Activated CD4-positive, alpha-beta T cell treated with anti-CD3 and anti-CD28 coated beads for 4 hours (primary cell): ENCODE measurements at places on chromosomes 2 and 18.

DNA sequence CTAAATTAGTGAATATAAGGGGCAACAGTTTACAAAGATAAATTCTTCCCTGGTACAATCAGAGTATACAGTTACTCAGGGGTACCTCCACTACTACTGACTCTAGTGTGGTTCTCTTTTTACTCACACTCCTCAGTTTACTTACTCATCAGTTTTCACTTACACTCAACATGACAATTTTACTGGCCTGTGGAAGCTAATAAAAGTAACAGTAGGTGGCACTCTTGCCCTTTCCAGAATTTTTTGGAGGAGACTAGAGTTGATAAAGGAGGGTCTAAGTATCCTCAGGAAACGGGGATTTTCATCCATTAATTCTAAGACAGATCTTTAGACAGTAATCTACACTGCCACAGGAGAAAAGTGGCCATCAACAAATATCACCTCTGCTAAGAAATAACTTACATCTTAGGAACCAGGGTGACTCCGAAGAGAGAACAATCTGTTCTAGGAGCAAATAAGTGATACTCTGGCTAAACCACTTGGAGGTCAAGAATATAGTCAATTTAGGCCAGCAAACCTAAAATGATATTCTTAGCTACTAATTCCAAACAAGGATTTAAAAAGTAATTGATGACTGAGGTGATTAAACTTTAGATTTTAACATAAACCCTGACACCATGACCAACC is 61.3 kb downstream of the ATL2 start:
- DNase-seq = peak; percentile 38

GRCh38 chr2:236240228-236240990 is 23.8 kb downstream of the ASB18 start:
- no peak for DNase-seq

DNA sequence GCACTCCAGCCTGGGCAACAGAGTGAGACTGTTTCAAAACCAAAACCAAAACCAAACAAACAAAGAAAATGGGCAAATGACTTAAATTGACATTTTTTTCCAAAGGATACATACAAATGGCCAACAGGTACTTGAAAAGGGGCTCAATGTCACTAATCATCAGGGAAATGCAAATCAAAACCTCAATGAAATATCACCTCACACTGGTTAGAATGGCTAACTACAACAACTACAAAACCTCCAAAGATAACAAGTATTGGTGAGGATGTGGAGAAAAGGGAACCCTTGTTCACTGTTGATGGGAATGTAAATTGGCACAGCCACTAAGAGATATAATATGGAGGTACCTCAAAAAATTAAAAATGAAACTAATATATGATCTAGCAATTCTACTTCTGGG is 213.2 kb upstream of the HS6ST1 start:
- no peak for DNase-seq

- no peak for DNase-seq
These were observed 15.6 kb upstream of the INO80C start for GRCh38 chr18:35513181-35513936.

DNA sequence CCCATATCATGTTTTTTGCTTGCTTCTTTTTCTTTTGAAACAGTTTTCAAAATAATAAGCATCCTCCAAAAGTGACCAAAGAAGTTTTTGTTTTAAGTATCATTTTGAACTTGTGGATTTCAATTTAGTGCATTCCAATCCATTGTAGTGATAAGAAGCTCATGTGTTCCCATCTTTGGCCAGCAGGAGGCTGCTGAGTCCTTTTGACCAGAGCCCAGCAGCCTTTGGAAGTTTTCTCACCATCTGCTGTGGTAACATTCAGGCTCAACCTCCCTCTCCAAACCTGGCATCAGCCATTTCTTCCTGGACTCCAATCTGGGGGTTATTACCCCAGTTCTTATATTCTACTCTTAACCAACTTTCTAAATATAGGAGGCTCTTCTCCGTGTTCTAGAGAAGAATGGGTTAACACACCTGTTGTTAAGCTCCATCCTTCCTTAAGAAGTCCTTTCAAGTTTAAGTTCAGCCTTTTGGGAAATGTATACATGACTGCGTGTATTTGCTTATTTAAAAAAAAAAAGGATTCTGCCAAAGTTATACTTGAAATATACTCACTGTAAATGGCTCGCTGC is 39.0 kb upstream of the MAL start:
- DNase-seq = peak; percentile 29

DNA sequence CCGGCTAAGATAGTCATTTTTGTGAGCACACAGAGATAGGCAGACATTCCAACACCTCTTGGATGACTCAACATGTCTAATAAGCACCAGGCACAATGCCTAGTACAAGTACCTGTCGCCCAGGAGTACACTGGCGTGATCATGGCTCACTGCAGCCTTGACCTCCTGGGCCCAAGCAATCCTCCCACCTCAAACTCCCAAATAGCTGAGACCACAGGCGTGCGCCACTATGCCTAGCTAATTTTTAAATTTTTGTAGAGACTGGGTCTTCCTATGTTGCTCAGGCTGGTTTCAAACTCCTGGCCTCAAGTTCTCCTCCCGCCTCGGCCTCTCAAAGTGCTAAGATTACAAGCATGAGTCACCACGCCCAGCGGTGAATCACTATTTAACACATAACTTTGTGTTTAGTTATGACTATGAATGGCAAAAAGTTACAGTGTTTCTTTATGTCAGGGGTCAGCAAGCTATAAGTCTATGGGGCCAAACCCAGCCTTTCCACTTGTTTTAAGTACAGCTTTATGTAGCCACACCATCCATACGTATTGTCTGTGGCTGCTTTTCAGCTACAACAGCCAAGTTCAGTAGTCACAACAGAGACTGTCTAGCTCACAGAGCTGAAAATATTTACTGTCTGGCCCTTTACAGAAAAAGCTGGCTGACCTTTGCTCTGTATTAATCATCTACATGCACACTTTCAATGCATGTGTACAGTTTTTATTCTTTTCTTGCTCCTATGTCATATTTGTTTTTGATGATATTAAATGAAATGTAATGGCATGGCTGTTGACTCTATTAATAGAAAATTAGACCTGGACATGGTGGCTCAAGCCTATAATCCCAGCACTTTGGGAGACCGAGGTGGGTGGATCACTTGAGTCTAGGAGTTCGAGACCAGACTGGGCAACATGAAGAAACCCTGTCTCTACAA is 18.7 kb downstream of the ORC2 start:
- peak; percentile 39 for DNase-seq

- DNase-seq = no peak
These were observed 1475.7 kb upstream of the TMEFF2 start for GRCh38 chr2:193670478-193670877.

DNA sequence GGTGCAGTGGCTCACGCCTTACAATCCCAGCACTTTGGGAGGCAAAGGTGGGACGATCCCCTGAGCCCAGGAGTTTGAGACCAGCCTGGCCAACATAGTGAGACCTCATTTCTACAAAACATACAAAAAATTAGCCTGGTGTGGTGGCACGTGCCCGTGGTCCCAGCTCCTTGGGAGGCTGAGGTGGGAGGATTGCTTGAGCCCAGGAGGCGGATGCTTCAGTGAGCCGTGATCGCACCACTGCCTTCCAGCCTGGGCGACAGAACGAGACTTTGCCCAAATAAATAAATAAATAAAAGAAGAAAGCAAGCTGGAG is 91.7 kb upstream of the SEC11C start:
- no peak for DNase-seq

DNA sequence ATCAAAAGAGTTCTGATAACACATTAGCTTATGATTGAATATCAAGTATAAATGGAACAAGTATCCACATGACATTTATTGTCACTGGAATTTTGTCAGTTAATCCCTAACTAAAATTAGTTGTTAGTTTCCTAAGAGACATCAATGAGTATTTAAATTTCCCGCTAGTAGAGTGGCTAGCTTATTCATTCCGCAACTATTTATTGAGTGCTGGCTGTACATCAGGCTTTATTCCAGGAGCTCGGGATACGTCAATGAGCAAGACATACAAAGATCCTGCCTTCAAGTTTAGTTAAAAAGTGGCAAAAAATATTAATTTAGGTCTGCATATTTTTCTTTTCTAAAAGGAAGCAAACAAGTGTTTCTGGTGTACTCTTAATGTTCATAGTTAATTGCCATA is 59.3 kb downstream of the PRKRA start:
- no peak for DNase-seq

DNA sequence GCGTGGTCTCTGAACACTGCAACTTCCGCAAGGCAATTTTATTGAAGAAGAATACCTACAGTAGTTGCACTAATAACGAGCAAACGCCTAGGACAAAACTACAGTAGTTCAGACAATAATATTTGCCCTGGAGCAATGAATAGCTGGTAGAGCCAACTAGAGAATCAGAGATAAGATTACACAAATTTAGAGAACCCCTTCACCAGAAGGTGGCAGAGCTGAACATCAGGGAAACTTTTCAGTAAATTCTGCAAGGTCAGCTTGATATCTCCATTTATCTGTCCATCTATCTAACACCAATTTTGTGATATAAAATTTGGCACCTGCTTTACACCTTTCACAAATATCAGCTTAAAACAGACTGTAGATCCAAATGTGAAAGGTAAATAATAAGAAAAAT is 43.8 kb downstream of the CDH19 start:
- DNase-seq = no peak

- DNase-seq = no peak
These were observed 5.6 kb upstream of the ASB1 start for GRCh38 chr2:238420878-238421694.

DNA sequence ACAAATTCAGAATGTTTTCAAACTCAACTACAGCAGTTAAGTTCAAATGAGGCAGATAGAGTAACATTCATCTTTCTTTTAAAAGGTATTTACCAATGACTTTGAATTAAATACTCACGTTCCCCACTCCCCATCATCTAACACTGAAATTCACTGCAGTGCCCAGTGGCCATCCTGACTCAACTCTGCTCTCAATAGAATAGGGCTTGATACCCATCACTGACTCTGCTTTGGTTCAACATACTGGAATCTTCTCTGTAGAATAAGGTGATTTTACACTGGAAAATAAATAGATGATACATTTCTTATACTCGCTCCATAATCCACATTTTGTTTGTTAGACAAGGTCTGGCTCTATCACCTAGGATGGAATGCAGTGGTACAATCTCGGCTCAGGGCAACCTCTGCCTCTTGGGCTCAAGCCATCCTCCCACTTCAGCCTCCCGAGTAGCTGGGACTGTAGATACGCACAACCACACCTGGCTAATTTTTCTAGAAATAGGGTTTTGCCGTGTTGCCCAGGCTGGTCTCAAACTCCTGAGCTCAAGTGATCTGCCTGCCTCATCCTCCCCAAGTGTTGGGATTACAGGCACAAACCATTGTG is 66.4 kb downstream of the PRPF40A start:
- no peak for DNase-seq

DNA sequence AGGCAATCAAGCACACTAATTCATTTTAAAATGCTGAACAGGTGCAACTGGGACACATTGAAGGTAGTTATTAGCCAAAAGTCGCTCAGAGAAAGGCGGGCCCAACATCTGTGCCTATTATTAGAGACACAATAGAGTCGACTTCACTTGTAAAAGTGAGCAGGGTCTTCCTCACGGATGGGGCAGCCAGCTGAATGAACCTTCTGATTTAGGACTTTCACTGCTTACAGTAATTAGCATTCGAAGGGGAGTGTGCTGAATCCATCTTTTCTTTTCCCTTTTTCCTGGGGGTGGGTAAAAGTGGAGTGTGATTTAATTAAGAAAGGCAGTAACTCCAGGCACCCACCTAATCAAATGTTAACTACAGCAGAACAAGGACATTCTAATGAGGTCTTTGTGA is 677.7 kb downstream of the DCDC2C start:
- DNase-seq = no peak

DNA sequence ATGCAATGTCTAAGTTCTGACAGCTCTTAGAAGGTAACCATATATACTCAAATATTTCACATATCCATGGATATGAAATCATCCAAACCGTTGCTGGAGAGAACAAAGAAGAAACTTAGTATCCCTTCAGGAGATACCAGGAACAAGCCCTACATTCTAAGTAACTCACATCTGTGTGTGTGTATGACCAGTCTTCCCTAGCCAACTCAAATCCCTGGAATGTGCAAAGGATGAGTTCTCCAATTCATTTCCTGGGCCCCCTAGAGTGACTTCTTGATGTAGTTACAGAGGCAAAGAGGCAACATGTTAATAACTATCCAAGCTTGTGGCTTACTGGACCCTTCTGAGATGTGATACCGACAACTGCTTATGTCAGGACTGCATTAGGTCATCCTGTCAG is 20.1 kb downstream of the TPGS2 start:
- DNase-seq = no peak

DNA sequence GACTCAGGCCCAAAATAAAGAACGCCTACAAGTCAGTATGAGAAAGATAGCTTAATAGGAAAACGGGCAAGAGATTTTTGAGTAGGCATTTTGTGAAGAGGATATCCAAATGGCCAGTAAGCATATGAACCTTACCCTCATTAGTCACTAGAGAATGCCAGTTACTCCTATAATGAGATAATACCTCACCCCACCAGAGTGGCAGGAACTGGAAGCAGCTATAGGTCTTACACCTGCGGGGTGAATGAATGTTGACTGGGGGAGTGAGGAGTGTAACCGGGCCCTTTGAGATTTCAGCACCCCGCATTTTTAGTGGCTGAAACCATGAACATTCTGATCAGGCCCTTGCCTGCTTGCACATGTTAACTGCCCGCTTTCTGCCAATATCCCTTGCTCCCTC is 7.5 kb upstream of the PTPN2 start:
- DNase-seq = no peak

DNA sequence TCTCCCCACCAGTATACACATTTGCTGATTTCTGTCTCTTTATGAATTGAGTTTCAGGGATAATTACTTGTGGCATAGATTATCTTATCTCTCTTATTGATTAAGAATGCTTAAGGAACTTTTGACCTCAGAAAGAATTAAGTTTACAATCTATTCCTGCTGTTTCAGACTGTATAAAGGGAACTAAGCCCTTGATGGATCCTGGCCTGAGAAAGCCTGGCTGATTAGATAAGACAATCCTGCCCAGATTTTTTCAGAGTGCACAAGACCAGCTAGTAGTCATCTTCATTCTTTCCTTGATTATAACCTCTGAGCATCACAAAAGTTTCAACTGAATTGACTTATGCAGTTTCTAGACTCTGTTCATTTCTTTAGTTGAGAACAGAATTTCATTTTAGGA is 22.7 kb upstream of the TFPI start:
- no peak for DNase-seq

GRCh38 chr18:48846423-48846932 is 104.3 kb downstream of the SMAD7 start:
- no peak for DNase-seq

- no peak for DNase-seq
These were observed 191.8 kb downstream of the IKZF2 start for GRCh38 chr2:212959471-212960117.

GRCh38 chr2:189880832-189881492 is 96.7 kb downstream of the PMS1 start:
- no peak for DNase-seq

DNA sequence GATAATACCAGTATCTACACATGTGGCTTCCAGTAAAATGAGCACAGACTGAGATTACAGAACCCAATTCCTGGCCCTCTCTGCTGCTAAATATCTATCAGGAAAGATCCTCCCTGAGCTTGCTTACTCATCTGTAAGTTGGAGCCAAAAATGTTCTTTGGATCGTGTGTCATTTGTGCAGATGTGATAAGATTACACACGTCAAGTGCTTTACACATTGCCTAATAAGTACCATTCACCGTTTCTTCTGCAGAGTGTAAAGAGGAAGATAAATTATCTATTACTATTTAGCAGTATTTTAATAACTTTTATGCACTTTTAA is 23.2 kb upstream of the SLC20A1 start:
- DNase-seq = no peak
